ENCODE measurements at places on chromosomes 16 and 17.

GRCh38 chr16:85696781-85697180 is 8.0 kb upstream of the GINS2 start:
- no peak for DNase-seq

DNA sequence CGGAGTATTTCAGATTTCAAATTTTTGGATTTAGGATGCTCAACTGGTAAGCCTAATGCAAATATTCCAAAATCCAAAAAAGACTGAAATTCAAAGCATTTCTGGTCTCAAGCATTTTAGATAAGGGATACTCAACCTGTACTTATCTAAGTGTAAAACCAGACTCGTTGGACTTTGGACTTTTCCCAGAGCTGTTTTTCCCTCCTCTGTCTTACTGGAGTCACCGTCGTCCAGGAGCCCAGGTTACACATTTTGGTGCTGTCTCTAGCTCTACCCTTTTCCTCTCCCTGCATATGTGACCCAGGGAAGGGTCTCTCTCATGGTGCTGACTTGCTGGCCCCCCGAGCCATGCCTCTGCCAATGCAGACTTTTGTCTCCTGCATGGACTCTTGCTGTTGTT is 46.0 kb upstream of the MMP2 start:
- no peak for DNase-seq

- DNase-seq, result no peak
Observed at GRCh38 chr17:4310354-4311060, 46.7 kb upstream of the ANKFY1 start.

DNA sequence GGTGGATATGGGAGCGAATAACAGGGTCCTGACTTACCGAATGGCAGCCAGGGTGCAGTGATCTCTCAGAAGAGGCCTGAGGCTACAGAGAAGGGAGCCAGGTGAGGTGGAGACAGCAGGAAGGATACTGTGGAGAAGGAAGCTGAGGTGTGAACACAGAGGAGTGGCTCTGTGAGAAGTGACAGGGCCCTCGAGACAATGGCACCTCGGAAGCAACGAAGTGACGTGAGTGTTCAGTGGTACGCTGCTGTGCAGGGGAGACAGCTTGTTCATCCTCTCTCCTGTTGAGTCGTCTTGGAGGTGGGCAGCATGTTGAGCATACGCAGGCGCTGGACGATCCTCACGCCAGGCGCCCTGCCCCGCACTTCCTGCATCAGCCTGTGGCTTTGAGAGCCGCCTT is 390.3 kb downstream of the CPPED1 start:
- DNase-seq, result no peak

- no peak for DNase-seq
Observed at GRCh38 chr16:5852151-5852550, 754.6 kb upstream of the EEF2KMT start.

DNA sequence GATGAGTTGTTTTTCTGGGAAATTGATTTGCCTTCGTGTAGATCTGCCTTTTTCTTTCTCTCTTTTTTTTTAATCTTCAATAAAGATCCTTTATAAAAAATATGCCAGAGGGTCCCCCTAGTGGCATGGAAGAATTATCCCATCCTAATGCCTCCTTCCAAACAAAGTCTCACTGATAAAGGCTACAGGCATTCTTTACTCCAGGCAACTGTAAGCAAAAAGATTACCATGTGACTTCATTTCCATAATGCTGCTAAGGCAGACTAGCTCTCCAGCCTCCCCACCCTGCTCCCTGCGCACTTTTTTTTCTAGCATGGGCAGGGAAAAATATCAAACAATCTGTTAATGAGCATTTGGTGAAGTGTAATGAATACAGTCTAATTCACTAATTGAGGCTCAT is 220.2 kb upstream of the CDH8 start:
- peak; percentile 0 for DNase-seq

- DNase-seq, result no peak
Observed at GRCh38 chr17:10518271-10519037, at the start of gene MYH1. Gene MYH1, minus strand, starts transcription at chr17:10518542. Its CDS starts 1,900 bp downstream, at chr17:10516642.

DNA sequence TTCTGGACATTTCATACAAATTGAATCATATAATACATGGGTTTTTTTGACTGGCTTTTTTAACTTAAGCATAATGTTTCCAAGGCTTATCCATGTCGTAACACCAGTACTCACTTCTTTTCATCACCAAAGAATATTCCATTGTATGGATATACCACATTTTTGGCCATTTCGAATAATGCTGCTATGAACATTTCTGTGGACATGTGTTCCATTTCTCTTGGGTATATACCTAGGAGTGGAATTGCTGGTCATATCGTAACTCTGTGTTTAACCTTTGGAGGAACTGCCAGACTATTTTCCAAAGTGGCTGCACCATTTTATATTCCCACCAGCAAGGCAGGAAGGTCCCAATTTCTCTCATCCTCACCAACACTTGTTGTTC is 46.0 kb upstream of the WSB1 start:
- DNase-seq, result no peak

DNA sequence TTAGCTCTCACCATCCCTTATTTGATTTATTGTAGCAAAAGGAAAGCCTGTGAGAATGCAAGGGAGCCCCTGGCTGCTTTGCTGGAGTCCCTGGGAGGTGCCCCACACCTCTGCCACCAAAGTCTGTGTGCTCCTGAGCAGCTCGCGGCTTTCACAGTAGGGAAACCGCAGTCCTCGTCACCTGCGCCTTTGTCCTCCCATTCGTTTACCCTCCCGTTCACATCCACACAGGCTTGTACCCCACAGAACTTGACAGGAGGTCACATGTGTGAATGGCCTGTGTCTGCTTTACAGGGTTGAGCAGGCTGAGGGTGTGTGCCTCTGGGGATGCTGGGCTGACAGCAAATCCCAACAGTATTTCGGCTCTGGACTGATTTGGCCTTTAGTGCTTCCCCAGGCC is 152.5 kb downstream of the LGALS9B start:
- no peak for DNase-seq

DNA sequence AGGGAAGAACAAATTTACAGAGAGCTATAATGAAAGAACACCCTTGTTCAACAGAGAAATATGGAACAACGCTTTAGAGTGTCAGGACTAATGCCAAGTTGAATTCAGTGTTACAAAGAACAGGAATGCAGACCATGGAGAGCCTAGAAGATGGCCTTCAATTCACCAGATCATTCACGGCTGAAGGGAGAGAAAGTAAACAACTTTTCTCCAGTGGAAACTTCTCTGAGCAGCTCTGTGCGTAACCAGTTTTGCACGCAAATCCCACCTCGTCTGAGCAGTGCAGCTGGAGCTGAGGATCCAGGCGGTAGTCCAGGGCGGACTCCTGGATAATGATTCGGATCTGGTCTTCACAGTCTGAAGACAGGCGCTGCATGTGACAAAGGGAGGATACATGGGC is 40.5 kb upstream of the CLEC18B start:
- no peak for DNase-seq

DNA sequence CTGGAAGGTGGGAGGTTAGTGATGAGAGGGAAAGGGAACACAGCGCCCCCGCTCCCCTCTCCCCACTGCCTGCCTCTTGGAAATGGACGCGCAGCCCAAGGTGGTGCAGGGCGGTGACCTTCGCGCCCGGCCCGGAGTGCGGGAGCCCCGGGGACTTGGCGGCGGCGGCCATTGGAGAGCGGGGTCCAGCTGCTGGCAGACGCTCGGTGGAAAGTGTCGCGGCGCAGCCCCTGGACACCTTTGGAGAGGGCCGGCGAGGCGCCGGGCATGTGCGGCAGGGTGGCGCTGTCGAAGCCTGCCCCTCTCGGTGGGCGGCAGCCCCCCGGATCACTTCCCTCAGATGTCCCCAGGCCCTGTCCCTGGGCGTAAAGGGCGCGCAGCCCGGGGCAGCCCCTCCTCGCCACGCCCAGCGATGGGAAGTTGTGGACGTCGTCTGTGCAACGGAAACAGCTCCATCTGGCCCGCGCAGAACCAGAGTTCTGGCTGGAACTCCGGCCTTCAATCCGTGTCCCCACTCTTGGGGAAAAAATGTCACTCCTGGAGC is 16.7 kb downstream of the SALL1 start:
- no peak for DNase-seq

DNA sequence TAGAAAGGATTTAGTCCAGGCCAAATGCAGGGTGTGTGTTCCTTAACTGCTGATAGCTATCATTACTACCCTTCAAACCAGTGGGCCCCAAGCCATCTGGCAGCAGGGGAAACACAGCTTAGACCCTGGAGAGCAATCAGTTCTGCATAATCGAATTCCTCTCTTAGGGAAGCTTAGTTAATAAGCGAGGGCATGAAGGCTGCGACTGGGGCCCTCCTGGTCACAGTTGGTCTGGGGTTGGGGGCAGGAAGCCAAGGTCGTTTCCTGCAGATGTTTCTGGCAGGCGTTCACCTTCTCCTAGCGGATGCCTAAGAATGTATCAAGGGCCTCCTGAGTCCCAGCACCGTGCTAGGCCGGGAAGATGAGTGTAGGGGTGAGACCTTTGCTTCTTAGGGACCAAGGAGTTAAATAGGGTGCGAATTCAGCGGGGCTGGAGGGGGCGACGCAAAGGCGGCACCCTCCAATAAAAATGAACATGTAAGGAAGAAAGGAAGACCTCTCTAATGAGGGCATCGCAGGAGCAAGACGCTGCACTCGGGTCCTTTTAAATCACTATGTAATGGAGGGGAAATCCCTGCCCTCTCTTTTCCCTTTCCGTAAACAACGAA is 16.5 kb upstream of the EEF2K start:
- no peak for DNase-seq

GRCh38 chr17:32350666-32351418 is 885 bp downstream of the ZNF207 start:
- peak; percentile 50 for DNase-seq

DNA sequence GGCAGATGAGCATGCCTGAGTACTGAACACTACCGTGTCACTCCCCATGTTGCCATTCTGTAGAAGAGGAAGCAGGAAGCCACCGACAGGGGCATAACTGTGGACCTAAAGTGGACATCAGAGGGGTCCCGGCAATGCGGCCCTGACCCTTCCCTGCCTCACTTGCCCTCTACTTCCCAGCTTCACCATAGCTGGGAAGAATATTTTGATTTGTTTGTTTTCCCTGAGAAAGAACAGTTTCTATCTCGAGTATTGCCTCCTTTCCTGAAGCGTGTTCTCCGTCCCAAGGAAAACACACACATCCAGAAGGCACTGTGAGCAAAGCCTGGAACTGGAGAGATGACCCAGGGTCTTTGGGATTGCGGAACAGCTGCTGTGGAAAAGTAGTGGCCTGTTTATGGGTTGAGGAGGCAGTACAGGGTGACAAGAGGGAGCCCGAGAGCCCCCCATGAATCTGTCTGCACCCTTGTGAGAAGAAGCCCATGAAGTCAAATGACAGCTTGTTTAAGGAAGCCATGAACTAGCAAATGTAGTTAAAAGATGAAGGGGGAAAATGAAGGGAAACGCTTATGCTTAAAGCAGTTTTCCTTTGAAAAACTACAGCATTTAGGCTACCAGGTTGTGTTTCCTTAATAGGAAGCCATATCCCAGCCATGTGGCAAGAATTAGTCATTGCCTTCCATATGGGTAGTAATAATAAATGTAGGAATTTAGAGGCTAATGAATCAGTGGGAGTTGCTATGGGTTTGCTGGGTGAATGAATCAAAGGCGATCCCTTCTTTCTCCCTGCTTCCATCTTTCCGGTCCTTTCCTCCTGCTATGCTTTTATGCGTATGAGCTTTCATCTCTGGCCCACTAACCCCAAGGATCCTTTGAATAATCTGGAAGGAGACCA is 90.0 kb upstream of the TBX2 start:
- DNase-seq, result no peak

GRCh38 chr16:69179328-69180010 is 7.5 kb upstream of the SNTB2 start:
- DNase-seq, result no peak

DNA sequence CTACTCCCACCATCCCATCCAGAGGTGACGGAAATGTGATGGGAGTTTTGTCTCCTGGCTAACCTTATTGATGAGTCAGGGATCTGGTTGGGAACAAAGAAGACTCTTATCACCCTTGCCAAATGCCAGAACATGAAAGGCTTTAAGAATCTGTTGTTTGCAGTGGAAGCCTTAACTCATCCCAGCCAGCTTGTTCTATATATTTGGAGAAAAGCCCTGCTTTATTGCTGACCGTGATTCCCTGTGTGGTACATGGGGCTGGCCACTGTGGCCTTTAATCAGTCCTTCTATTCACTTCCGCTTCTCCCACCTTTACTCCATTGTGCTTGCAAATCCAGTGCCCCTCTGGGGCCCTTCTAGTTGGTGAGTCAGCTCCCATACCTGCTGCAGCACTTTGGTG is 156.6 kb downstream of the PHKB start:
- DNase-seq, result no peak

- no peak for DNase-seq
Observed at GRCh38 chr16:11094075-11094856, 149.9 kb downstream of the CLEC16A start.

- DNase-seq, result peak; percentile 57
Observed at GRCh38 chr17:48153691-48154358, 46.3 kb downstream of the SNX11 start.

DNA sequence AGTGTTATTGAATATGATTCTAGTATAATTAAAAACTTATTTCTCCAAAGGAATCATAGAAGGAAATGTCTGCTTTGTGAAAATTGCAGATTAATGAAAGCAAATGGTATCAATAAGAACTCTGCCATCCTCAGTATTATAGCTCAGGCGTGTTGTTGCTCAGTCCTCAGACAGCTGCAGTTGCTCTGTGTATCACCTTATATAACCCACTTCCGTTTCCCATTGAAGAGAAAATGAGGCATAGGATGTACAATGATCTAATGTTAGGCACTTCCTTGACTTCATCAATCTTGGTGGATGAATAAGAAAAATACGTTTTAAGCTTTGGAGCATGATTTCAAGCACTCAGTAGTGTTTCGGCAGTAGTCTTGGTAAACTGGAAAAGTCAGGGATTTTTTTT is 14.1 kb downstream of the MFSD11 start:
- DNase-seq, result no peak

DNA sequence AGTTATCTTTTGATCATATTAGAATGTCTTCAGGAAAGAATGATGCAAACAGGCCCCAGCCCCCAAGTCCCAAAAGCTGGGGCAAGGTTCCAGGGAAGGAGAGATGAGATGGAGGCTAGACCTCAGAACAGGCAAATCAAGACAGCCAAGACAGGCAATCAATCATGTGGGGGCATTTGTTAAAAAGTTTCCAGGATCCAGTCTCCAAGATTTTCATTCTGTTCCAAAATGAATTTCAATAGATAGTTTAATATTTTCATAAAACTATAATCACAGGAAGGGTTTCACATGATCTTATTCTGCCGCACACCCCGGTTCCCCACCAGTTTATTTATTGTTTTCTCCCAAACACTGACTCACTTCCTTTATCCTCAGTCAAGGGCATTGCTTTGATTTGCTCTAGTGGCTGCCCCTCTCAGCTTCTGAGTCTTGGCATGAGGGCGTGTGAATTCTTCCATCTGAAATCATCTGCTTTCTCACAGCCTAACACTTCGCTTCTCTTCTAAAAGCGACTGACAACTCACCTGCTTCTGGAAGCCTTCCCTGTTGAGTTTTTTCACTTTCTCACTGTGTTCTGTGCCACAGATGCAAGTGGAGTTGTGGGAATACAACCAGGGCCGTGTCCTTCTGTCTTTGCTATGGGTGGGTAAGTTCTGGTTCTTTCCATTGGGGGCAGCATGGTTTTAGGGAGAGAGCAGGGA is 12.2 kb upstream of the TERF2 start:
- no peak for DNase-seq
